ENCODE measurements at places on chromosomes 12 and 14.

GRCh38 chr12:107464644-107465043 lies 221.0 kb upstream of the PWP1 start:
- no peak for DNase-seq

- no peak for DNase-seq
Observed at GRCh38 chr14:73125746-73126145, 10.6 kb upstream of the PSEN1 start.

GRCh38 chr12:47954467-47955045 lies 8.8 kb upstream of the TMEM106C start:
- peak; percentile 57 for DNase-seq

GRCh38 chr12:26678697-26679660 lies 154.0 kb downstream of the ITPR2 start:
- DNase-seq = no peak

GRCh38 chr12:50375802-50376201 lies 20.6 kb downstream of the FAM186A start:
- DNase-seq = no peak

DNA sequence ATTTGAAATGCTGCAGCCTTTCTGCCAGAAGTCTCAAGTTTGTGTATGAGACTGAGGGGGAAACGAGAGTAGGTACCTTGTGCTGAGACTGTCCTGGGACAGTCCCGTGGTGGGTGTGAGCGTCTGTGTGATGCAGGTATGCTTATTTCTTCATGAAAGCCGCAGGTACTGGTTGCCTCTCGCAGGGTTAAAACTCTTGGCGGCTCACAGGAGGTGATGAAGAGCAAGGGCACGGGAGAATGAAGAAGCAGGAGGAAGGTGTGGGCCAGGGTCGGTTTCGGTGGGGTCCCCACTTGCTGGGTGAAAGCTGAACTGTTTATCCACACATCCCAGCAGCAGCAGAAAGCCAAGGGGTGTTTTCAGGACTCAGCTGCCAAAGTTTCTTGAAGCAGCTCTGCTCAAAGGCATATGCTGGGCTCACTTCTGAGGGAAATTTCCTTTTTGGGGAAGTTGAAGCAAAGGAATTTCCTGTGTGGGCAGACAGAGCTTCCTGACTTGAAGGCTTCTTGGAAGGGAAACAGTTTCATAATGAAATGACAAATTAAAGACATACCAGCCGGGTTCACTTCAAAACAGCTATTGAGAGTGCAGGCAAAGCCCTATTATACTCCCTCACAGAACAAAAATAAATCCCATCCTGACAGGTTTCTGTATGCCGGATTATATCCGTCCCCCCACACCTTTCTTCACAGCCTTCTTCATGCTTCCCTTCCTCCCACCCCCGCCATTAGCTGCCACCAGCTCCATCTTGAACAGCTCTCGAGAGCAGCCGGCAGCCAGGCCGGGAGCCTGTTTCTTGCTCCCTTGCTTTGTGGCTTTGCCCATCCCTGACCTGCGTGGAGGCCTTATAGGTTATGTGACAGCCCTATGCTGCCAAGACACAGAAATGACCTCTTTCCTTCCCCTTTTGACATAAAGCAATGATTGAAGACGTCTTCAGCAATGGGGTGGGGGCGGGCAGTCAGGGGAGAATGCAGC lies 116.6 kb downstream of the ETV6 start:
- peak; percentile 44 for DNase-seq

- DNase-seq = no peak
Observed at GRCh38 chr14:68270342-68270741, 450.8 kb downstream of the RAD51B start.

DNA sequence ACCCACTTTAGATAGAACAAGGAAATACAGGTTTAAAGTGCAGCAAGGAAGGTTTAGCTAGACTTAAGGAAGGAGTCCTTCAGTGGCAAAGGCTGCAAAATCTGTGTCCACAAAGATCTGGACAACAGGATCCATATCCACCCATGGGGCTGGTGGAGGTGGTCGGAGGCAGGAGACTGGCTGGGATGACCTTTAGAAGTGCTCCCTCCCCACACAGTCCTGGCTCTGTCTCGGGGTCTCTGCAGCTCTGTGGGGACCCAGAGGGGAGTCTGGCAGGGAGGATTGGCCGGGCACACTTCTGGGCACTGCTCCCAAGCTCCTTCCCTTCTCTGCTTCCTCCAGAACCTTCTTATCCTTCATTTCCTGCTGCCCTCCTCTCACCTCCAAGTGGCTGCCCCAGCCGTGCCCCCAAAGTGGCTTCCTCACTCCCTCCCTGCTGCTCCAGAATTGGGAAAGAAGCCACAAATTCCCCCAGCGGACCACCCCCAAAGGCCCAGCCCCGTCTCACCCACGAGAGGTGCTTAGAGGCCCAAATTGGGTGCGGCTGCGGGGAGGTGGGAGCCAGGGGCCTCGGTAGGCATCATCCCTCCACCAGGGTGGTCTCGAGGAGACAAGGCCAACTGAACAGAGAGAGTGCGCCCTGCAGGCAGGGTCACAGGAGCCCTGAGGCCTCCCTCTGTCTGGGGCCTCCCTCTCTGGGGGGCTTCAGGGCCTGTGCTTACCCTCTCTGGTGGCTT lies 21.9 kb upstream of the PGF start:
- no peak for DNase-seq

GRCh38 chr14:22221508-22221907 lies 367.5 kb downstream of the DAD1 start:
- peak; percentile 8 for DNase-seq

DNA sequence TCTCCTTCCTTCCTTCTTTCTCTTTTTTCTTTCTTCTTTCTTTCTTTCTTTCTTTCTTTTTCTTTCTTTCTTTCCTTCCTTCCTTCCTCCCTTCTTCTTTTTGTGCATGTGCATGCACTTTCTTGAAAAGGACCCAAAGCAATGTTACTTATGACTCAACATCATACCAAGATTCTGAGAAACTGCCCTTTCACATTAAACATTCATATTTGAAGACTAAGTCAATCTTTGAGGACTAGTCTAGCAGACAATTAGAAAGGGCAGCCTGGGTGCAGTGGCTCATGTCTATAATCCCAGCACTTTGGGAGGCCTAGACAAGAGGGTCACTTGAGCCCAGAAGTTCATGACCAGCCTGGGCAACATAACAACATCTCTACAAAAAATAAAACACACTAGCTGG lies 212.8 kb upstream of the KITLG start:
- DNase-seq = no peak

DNA sequence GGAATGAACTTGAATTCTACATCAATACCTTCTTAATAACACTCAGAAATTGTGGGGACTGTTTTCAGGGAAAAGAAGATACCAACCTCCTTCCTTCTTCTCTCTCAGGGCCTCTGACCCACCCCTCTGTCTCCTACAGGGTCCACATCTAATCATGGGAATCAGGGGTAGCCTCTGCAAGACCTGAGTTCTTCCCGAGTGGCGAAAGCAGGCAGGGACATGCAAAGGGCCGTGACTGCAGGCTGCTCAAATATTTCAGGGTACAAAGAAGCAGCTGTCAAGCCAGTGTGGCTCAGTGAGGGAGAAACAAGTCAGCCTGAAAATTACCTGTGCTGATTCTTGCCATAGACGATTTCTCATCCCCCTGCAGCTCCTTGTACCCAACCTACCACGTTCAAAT lies 123.1 kb upstream of the PARP11 start:
- no peak for DNase-seq

DNA sequence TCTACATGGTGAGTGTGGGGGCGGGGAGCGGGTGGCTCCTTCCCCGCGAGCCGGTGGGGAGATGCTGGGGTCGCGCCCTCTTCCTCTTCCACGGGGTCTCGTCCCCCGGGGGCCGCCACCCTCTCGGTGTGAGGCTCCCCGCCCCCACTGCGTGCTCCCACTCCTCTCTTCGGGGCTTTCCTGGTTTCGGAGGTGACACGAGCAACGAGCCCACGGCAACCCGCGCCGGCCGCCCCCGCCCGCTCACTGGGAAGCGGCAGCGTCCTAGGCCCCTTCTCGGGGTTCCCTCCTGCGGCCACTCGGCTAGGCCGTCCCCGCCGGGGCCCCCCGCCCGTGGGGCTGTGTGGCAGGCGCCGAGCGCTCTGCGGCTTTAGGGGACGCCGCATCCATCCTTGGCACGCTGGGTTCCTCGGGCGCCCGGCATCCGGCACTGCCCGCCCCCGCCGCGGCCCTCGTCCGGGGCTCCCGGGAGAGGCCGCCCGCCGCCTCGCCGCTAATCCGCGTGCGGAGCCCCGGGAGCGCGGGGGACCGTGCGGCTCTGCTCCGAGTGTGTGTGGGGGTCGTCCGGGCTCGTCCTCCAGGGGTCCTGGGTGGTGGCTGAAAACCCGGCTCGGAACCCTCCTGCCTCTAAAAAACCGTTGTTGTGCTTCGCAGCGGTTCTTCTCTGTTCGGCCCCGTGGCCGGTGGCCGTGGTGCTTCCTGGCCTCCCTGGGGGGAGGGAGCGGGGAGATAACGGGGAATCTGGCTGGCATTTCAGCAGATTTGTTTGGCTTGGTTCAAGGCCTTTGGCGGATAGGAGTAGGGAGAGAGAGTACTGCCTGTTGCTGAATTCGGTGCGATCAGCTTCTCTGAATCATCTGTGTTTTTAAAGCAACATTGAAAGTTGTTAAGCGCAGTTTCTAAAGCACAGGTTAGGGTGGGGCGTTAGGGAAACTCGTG lies 1.0 kb downstream of the PCNX1 start:
- peak; percentile 17 for DNase-seq

- no peak for DNase-seq
Observed at GRCh38 chr12:102977945-102978706, 20.7 kb downstream of the ASCL1 start.

DNA sequence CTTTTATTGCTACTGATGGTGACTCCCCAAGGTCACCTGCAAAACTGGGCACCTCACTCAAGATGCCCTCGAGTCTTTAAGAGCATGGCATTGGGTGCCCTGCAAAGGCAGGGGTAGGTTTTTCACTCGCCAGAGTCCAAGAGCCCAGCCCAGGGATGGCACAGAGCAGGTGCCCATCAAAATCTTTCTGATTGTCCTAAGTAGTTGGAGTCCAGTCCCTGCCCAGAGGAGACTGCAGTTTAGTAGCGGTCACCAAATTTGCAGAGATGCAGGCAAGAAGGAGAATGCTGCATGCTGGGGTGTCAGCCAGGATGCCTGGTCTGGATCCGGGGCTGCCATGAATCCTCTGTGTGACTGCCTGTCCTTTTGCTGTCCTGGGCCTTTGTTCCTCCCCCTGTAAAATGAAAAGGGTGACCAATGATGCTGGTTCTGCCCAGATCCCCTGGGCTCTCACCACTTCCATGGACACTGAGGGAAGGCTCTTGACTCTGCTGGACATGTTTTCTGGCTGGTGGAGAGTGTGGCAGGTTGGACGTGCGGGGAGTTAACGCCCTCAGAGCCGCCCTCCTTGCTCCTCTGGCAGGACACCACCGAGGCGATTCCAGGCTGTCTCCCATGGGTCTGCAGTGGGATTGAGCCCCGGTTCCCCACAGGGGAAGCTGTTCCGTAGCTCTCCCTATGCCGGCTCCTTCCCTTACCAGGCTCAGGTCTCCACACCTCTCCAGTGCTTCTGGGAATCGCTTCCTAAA lies 41.3 kb downstream of the DLK1 start:
- DNase-seq = no peak

DNA sequence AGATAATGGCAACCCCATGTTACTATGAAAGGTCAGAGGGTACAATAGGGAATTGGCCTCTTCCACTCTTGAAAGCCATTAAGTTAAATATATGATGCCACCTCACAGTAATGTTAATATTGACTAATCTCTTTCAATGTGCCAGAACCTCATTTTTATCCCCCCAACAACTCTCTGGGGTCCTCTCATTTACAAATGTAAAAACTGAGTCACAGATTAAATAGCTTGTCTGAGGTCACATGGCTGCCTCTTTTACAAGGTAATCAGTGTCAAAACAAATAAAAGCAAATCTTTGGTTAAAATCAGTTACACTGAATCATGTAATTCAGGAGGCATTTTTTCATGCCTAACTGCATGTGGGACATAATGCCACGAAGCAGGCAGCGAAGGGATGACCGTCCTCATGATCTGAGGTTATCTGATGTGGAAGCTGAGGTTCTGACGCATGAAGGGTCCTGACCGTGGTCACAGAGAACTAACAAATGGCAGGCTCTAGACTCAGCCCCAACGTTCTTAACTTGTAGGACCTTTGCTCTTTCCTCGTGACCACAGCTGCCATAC lies 78.5 kb downstream of the PTPN21 start:
- no peak for DNase-seq

- no peak for DNase-seq
Observed at GRCh38 chr14:55537782-55538181, 42.2 kb upstream of the KTN1 start.

GRCh38 chr14:72350215-72350614 lies 418.0 kb downstream of the RGS6 start:
- DNase-seq = no peak

DNA sequence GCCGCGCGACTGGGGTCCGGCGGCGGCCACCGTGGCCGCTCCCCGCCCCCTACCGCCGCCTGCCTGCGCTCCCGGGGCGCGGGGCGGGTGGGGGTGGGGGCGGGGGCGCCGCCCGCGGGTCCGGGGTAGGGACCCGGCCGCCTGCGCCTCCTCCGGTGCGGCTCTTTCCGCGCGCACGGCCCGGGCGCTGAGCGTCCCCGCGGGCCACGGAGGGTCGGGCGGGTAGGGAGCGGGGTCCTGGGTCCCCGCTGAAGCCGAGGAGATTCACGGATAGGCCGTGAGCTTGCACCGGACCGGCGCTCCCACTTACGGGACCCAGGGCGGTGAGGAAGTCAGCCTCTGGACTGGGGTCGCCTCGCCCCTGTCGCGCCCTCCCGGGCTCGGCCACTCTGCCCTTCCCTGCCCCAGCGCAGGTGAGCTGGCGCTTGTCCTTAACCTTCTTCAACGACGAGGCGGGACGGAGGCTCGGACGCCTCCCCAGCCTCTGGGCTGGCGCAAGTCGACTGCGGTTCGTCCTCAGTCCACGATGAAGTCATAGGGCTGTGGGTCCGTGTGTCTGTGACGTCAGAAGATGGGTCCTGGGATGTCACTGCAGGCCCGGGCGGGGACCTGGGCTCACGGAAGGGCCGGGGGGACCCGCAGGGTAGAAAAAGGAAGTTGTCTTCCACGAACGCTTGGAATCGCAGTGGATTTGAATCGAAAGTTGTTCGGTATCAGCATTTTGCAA lies 514 bp downstream of the FBXO34 start:
- DNase-seq = peak; percentile 55

DNA sequence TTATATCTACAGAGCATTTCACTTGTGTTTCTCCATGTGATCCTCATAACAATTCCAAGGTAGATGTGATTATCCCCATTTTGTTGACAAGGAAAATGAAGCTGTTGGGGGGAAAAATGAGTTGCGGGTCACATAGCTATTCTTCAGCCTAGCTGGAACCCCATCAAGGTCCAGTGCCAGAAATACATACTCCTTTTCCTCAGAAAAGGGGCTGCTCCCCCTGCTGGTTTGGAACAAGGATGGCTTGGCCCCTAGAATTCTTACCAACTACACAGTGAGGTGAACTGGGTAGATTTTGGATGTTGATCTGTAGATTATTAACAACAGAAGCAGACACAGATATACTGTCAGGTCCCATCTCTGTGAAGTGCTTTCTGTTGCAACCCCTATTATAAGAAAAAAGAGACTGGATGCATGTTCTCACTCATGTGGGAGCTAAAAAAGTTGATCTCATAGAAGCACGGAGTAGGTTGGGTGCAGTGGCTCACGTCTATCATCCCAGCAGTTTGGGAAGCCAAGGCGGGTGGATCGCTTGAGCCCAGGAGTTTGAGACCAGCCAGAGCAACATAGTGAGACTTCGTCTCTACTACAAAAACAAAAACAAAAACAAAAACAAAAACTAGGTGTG lies 8.9 kb downstream of the IKZF4 start:
- no peak for DNase-seq

All from A172 (cell line).